ENCODE measurements at places on chromosomes 5 and 9.

- DNase-seq, result no peak
These were observed 49.7 kb downstream of the ACTBL2 start for GRCh38 chr5:57432876-57433275.

DNA sequence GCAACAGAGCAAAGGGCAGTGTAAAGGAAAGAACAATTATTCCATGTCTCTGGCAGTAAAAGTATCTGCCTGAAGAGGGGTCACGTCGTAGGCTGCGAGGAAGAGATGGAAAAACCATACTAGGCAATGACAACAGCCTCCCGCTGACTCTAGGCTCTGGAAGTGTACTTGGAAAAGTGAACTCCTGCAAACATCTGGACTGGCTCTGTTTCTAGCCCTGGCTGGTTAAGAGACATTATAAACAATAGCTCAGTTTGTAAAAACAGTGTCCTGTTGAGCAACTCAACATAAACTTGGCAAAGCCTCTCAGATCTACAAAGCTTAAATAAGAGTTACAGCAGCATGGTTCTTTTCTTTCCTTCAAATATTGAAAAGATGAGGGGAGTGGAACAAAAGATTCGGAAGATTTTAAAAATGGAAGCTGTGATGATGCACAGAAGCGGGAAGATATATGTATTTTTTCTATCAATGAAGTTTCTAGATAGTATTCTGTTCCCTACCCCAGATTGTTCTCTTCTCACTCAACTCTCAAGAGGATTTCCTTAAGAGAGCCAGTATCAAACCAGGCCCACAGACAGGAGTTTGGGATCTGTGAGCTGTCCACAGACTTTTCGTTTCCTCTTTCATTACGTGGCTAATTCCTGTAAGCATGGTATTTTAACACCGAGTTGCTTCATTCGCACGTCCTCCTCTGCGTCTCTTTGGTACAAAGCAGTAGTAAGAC lies 79.4 kb downstream of the SPTLC1 start:
- no peak for DNase-seq

- no peak for DNase-seq
These were observed 75.6 kb upstream of the SLC44A1 start for GRCh38 chr9:105168870-105169319.

GRCh38 chr5:139812836-139813805 lies 17.5 kb downstream of the PSD2 start:
- no peak for DNase-seq

GRCh38 chr5:62082370-62082801 lies 223.6 kb upstream of the KIF2A start:
- no peak for DNase-seq
